Left ventricle myocardium inferior (tissue), 1 donor: ENCODE measurements at places on chromosomes 11 and 22.

- DNase-seq = no peak
These were observed 4.5 kb downstream of the NCF4 start for GRCh38 chr22:36865346-36865745.

GRCh38 chr22:47552541-47553205 lies 790.2 kb downstream of the TBC1D22A start:
- no peak for DNase-seq

DNA sequence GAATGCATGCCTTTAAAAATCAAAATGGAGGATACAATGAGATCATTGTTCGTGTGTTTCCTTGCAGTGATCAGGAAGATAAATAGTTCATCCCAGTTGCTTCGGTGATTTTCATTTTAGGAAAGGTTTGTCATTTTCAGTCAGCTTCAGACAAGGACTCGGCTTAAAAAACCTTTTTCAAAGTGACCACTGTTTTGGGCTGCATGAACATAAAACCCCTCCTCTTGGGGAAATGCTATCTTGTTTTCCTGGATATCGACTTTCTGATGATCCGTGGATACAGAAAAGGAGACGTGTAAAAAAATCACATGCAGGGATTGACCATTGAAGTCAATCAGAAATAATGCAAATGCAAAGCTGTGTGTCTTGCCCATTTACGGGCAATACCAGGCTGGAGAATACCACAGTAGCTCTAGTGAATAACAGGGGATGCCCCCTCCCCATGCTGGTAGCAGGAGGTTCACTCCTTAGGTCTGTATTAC lies 146.8 kb downstream of the MAML2 start:
- DNase-seq = no peak

DNA sequence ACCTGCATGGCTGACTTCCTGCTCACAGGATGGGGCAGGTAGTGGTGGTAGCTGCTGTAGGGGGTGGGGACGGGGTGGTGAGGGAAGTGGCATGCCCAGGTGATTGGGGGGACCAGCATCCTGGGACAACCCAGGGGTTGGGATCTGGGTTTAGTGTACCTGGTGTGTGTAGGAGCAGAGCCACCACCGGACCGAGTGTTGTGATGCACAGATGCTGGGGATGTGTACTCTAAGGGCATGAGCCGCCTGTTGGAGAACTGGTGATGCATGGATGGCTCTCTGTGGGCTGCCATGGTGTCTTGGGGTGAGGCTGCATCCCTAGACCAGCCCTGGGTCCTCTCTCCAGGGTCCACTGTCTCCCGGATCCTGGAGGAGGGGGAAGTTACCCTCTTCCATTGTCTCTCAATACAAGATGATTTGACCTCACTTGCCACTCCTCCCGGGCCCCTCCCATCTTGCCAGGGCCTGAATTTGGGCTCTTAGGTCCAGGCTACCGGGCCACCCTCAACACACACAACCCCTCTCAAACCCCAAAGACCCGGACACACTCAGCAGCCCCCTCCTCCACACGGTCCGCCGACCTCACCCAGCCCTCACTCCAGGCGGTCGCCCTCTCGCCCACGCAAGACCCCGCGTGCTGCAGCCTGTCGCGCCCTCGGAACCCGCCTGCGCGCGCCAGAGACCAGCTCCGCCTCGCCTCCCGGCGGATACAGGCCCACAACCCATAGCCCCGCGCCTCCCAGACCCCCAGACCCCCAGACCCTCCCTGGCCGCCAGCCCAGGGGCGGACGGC lies 619 bp downstream of the LRRC75B start:
- no peak for DNase-seq

DNA sequence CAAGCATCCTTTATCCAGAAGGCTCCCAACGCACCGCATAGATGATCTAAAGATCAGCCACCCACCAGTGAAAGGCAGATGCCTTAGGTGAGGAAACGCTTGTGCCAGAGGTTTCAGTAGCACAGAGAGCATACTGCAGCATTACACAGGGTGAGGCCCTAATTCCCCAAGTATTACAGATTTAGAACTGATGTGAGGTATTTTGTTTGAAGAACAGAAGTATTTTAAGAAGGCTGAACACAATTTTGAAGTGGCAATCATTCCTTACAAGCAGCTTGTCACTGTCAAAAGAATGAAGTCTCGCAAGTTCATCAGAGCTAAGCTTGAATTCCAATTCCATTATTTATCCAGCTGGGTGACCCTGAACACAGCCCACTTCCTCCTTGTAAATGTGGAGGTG lies 70.0 kb upstream of the FAT3 start:
- DNase-seq = no peak

DNA sequence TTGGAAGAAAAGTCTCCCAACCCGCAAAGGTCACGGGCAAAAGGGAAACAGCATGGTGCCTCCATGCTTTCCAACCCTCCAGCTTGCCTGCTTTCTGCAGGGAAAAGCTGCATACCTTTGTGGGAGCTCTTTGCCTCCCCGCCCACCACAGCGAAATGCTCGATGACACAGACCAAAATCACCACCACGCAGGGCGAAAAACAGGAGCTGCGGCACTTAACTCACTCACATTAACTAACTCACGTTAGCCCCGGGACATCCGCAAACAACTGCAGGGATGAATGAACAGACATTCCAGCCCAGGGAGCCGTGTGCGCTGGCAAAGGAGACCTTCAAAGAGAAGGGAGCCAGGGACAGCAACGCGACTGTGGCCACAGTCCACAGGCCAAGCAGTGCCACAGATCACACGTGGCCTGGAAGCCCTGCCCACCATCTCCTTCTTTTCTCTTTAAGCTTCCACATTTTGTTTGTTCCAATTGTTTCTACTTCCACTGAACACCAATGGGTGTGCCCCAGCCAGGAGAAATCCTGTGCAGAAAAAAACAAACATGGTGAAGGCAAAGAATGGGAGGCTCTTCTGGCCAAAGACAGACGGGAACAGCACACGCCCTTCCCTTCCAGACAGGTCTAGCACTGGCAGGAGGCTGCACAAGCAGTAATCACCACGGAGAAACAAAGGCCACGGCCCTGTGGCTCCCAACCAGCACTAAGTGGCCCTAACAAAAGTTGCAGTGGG lies 39.3 kb downstream of the DUSP8 start:
- DNase-seq = no peak

DNA sequence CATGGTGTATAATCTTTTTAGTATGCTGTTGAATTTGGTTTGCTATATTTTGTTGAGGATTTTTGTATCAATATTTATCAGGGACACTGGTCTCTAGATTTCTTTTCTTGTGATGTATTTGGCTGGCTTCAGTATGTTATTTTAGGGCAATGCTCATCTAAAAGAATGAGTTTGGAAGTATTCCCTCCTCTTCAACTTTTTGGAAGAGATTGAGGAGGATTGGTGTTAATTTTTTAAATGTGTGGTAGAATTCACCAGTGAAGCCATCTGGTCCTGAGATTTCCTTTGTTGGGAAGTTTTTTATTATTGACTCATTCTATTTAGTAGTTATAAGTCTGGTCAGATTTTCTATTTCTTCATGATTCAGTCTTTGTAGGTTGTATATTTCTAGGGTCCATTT lies 22.1 kb upstream of the SPATA19 start:
- no peak for DNase-seq

GRCh38 chr11:12202661-12203310 lies 92.4 kb downstream of the MICAL2 start:
- no peak for DNase-seq

DNA sequence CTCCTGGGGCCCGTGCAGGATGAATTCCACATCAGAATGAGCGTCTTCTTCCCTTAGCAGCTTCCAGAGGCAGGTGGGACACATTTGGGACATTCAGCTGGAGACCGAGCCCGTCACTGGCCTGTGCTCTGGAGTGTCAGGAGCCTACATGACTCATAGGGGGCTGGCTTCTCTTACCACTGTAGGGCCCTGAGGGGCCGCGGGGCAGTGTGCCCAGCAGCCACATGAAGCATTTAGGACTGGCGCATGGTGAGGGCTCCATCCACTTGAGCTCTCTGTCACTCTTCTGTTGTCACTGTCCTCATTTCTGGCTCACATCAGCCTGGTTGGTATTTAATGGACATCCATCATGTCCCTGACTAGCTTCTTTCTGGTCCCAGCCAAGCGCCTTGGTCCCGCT lies 38.0 kb upstream of the TEF start:
- DNase-seq = no peak

GRCh38 chr22:45631140-45631840 lies 40.3 kb upstream of the ATXN10 start:
- no peak for DNase-seq

DNA sequence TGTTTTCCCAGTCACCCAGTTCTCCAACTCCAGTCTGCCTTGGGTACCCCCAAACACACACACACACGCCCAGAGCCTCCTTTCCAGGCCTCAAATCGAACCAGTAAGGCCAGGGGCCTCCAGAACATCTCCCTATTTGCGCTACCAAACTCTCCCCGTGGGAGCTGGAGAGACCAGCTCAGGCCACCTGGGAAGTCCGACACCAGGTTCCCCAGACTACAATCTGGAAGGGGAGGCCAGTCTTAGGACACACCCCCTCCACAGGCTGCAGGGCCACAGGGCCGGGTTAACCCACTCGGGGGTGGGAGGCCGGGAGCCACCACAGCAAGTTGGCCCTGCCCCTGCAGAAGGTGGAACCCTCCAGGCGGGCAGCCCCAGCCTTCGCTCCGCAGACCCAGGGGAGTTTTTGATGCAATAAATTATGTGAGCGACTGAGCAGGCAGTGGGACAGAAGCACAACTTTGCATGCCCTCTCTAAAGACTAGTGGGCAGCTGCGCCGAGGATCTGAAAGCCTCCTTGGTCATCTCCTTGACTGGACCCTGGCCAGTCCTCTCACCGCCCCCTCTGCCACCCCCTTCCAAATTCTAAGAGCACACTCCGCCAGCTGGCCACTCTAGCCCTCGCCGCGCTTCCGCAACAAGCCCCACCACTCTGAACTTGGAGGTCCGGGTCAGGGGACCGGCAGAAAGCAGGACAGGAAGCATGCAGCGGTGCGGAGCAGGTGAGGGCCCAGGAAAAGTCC lies 2.8 kb downstream of the IGF2 start:
- DNase-seq = no peak

DNA sequence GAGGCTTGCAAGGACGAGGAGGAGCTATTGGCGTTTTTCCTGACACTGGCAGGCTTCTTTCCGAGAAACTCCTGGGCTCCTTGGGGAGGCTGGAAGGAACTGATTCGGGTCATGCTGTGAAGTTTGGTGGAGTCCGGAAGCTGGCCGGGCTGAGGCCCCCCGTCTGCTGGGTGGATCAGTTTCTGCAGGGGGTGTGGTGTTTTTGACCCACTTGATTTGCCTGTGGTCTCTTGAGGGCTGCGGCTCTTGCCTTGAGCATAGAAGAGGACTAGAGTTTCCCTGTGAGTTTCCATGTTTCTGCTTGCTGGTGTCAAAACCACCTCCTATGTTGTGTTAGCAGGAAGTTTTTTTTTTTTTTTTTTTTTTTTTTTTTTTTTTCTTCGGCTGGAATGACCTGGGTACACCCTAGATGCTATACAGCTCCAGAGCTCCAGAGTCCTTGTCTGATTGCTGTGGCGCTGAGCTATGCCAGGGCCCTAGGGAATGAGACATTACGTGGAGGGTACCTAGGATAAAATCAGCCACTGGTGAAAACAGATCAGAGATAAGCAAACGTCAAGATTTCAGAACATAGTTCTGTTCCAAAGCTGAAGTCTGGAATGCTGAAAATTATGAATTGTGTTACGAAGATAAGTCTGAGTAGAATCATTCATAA lies 728 bp downstream of the TBC1D22A start:
- peak; percentile 67 for DNase-seq

- no peak for DNase-seq
These were observed 9.0 kb upstream of the HIKESHI start for GRCh38 chr11:86292912-86293616.

DNA sequence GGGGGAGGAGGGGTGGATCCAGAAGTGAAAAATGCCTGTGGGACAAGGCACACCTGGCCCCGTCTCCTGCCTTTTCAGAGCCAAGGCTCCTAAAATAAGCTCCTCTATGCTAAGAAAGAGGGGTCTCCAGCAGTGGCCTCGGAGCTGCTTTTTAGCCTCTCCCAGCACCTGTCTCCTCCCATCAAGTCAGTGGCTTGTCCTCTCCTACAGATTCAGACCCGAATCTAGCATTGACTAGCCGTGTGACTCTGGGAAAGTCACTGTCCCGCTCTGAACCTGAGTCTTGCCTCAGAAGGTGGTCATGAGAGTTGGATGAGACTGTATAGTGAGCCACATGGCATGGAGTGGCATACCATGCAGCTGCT lies 90.8 kb upstream of the THY1 start:
- DNase-seq = no peak

DNA sequence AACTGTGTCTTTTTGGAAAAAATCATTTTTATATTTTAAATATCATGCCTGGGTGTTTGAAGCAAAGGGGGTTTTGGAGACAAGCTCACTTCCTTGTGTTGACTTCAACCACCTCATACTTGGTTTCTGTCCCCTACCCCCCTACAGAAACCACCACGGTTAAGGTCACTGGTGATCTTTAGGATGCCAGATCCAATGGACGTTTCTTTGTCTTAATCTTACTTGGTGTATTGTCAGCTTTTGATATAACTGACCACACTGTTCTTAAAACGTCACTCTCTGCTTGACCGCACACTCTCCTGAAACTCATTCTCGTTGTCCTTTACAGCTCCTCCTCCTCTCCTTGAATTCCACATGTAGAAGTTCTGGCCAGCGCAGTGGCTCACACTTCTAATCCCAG lies 34.8 kb upstream of the SWAP70 start:
- no peak for DNase-seq

GRCh38 chr11:71999362-71999761 lies 653 bp downstream of the IL18BP start:
- no peak for DNase-seq

DNA sequence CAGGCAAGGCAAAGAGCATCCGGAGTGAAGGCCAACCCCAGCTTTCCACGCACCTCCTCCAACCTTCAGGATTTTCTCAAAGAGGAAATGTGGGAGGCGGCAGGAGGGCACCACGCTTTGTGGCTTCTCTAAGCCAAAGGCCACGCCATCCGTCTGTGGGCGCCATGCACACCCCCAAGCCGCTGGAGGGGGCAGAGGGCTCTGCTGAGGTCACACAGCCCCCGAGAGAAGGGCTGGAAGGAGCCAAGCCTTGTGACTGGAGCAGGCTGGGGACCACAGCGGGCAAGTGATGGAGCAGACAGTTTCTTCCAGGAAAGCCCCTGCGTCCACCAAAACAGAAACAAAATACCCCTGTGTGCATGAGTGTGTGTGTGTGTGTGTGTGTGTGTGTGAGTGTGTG lies 527.4 kb downstream of the BRD1 start:
- DNase-seq = no peak

- no peak for DNase-seq
These were observed 169.3 kb downstream of the CTTN start for GRCh38 chr11:70567680-70568034.

GRCh38 chr11:2577031-2577990 lies 122.5 kb downstream of the KCNQ1OT1 start:
- DNase-seq = peak; percentile 11
